Germinal center (tissue), 1 donor: ENCODE measurements at places on chromosomes 16 and 17.

DNA sequence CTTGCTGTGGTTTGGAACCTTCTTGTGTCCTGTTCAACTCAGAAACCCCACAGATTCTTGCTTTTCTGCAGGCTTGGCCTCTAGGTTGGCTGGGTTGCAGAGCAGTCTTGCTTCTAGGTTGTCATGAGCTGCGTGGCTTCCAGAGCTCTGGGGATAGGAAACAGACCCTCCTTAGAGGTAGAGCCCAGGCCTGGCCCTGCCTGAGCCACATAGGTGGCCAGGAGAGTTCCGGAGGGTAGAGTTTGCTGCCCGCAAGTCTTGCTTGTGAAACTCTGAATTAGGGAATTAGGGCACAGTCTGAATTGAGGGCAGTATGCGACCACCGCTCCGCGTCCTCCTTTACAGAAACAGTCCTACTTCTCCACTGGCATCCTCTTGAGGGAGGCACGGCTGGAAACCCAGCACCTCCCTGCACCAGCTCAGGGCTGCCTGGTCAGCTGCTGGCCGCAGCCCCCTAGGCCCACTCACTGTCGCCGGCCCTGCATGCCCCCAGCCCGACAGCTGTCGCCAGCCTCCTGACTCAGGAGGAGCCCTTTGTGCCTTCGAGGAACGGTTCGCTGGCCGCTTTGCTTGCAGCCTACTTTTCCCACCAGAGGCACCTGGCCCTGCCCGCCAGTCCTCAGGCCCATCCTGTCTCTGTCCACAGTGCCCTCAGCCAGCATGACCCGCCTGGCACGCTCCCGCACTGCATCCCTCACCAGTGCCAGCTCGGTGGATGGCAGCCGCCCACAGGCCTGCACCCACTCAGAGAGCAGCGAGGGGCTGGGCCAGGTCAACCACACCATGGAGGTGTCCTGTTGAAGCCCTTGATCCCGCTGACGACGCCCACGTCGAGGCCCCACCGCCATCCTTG, 4.3 kb upstream of the SETD6 start:
- DNase-seq: no peak

GRCh38 chr17:5922476-5922875, 147.7 kb upstream of the WSCD1 start:
- DNase-seq: no peak

GRCh38 chr17:82838386-82839063, 1.3 kb downstream of the ZNF750 start:
- DNase-seq: no peak

- no peak for DNase-seq
Observed at GRCh38 chr17:69535016-69535570, 120.6 kb downstream of the MAP2K6 start.

- no peak for DNase-seq
Observed at GRCh38 chr17:81740395-81740961, 28.4 kb downstream of the SLC25A10 start.

DNA sequence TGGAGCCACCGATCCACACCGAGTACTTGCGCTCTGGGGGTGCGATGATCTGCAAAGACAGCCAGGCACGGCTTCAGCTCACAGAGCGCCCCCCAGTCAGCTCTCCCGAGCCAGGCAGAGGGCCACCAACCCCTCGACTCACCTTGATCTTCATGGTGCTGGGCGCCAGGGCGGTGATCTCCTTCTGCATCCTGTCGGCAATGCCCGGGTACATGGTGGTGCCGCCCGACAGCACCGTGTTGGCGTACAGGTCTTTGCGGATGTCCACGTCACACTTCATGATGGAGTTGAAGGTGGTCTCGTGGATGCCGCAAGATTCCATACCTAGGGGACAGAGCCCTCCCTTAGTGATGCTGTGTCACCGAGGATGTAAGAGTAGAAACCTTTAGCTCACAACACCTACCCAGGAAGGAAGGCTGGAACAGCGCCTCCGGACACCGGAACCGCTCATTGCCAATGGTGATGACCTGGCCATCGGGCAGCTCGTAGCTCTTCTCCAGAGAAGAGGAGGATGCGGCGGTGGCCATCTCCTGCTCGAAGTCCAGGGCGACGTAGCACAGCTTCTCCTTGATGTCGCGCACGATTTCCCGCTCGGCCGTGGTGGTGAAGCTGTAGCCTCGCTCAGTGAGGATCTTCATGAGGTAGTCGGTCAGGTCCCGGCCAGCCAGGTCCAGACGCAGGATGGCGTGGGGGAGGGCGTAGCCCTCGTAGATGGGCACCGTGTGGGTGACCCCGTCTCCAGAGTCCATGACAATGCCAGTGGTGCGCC, 1.6 kb downstream of the ACTG1 start:
- no peak for DNase-seq

GRCh38 chr17:69710926-69711325, 296.4 kb downstream of the MAP2K6 start:
- DNase-seq: no peak

DNA sequence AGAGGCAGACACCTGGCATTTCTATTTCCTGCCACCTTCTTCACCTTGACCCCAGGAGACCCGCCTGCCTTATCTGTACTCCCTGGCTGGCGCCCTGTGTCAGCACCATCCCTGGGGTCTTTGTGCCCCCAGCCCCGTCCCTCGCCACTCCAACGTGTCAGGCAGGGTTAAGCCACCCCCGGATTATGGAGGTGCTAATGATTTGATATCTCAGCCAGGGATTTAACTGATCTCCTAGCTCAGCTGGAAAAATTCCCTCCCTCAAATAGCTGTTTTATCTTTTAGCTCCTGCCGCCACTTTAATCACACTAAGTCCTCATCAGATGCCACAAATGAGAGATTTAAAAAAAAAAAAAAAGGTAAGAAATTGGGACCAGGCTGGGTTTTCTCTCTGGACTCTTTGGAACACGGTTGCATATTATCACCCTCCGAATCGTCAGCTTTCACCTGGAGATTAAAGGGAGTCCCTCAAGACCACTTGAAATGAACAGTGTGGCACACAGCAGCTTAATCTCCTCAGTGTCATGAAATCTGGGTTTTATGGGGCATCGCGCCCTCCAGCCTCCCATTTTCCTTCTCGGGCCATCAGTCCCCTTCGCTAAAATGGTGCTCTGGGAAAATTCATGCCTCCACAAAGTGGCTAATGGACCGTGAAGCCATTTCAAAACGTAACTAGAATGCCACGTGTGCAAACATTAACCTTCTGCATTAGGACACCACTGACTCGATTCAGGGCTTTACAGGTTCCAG, 26.2 kb upstream of the WFDC1 start:
- DNase-seq: no peak

DNA sequence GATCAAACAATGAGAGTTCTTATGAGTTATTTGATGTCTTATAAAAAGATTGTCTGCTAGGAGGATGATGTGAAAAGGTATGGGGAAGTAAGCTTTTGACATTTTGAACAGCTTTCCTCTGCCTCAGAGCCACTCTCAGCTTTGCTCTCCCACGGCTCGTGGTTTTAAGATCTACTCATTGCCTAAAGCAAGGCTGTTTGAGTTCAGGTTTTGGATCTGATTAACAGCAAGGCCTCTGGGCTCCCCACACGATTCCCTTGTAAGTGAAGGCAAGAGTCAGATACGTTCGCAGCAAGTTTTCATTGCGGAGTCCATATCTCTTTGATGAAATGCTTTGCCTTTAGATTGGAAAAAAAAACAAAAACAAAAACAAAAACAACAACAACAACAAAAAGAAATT, 515.0 kb upstream of the SALL1 start:
- no peak for DNase-seq

DNA sequence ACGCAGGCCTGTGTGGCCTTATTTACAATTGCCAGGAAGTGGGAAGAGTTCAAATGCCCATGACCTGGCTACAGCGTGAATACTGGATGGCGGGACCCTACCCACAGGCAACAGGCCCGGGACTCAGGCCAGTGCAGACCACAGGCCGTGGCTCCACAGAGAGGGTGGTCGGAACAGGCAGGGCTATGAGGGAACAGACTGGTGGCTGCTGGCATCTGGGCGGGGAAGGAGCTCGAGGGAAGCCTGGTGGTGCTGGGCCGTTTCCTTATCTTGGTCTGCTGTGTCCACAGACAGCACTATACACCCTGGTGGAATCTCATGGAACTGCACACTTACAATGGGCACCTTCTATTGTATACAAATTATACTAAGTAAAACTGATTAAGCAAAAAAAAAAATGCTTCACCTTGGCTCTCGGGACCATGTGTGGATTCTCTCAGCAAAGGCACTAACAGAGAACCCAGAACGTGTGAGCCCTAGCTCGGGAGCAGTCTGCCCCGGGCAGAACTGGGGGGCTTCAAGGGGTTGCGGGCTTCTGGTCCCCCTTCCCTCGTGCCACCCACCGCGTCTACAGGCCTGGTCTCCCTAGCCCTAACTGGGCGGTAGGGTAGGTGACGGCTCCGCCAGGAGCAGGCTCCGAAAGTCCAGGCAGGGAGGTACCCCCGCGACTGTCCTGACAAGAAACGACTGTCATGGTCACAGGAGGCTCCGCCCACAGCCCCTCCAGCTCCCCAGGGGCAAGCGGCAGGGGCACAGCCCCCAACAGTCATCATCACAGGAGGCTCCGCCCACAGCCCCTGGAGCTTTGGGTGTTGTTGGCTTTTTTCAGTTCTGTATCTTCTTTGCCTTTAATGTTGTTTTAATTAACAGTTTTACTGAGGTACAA, 21.8 kb downstream of the CEP131 start:
- peak; percentile 55 for DNase-seq

- peak; percentile 88 for DNase-seq
Observed at GRCh38 chr17:7887482-7888183, 956 bp upstream of the CHD3 start.

DNA sequence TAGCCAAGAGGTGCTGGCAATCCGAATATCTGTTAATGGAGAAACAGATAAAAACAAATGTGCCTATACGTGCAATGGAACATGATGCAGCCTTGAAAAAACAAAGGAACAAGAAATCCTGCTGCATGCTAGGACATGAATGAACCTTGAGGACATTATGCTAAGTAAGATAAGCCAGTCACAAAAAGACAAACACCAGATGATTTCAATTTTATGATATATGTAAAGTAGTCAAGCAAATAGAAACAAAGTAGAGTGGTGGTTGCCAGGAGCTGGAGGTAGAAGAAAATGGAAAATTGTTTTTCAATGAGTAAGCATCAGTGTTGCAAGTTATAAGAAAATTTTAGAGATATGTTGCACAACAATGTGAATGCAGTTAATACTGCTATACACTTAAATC, 409.7 kb upstream of the CDH8 start:
- no peak for DNase-seq

DNA sequence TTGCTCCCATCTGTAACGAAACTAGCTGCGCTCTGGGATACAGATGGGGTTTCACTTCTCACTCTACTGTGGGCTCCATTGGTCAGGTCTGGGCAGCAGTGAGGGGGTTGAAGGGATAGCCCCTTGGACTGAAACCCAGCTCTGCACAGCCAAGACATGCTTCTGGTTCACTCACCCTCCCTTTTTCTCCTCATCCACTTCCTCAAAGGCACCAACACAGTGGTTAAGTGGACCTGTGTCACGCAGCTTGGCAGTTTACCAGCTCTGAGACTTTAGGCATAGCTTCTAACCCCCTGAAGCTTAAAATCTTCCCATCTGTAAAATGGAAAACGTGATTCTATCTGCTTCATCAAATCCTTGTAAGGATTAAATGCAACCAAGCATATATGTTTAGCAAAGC, 11.5 kb upstream of the KRT38 start:
- no peak for DNase-seq

GRCh38 chr17:3007651-3008121, 55.7 kb downstream of the OR1D5 start:
- DNase-seq: no peak

GRCh38 chr17:78412403-78412802, 34.0 kb downstream of the PGS1 start:
- no peak for DNase-seq

- no peak for DNase-seq
Observed at GRCh38 chr16:66416939-66417700, 10.0 kb upstream of the BEAN1 start.

DNA sequence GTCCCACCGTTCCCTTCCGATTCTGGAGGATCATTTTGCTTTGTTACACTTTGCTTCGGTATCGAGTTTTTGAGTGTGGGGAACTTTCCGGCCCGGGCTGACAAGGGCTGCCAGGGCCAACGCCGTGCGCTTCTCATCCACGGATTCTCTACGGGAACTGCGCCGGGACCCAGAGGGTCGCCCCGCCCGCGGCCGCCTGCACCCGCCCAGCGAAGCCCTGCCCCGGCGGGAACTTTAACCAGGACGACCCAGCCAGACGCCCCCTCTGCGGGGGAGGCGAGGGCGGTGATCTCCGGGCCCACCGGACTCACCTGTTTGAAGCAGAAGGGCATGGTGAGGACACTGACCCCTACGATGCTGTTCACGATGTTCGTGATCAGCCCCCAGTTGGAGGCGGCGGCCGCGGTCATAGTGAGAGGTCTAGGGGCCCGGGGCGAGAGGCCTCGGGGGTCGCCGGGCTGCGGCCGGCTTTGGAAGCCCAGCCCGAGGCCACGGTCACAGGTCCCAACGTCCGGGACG, 536 bp downstream of the SLC38A10 start:
- no peak for DNase-seq

DNA sequence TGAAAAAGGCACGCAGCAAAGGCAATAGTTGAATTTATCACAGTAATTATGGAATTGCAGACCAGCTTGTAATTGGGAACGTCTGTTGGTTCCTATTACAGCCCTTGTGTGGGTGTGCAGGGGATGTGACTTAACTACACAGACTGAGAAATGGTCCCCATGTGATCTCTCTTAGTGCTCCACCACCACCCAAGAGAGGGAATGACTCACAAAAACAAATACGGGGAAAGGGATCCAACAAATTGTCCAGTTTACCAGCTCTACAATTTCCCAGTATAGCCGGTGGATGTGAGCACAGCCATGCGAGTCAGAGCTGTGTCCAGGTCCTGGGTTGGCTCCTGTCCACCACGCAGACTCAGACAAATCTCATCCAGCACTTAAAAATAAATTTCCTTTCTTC, 337.9 kb downstream of the GRIN2A start:
- DNase-seq: no peak

- no peak for DNase-seq
Observed at GRCh38 chr17:1967213-1967612, 57.9 kb downstream of the RTN4RL1 start.

DNA sequence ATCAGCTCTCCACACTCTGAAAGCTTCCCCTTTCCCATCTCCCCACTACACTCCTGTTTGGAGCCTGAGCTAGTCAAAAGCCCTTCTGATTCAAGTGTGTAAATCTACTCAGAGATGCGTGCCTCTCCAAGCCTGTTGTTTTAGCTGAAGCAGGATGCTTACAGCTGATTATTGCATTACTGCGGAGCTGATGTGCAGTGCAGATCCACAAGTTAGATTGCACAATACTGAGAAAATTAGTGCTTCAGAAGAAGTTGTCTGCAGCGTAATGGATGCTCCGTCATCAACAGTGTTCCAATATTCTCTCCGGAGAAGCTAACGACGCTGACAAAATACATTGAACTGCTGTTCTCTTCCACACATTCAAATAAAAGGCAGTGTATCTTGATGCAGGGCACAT, 44.8 kb upstream of the NLRP1 start:
- DNase-seq: no peak

DNA sequence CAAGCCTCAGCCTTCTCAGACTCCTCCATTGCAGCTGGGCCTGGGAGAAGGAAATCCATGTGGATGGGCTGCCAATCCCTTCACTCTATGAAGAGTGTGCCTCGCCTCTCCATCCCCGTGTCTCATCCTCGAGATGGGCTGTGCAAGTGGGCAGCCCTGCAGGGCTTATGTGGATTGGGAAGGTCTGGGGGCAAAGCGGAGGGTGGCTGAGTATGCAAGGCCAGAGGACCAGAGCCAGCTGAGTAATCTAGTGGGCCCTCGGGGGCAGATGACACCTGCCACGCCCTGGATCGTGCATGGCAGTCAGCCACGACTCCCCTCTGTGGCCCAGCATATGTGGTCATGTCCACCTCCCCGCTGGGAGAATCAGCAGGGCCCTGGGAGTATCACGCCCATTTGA, 78.9 kb downstream of the IRX5 start:
- DNase-seq: no peak
